Brain pericyte (primary cell): ENCODE measurements at places on chromosomes 11 and 22.

- DNase-seq, result no peak
These were observed 33.3 kb upstream of the NNMT start for GRCh38 chr11:114262681-114263512.

GRCh38 chr11:107676336-107677057, 35.4 kb downstream of the SLN start:
- no peak for DNase-seq

DNA sequence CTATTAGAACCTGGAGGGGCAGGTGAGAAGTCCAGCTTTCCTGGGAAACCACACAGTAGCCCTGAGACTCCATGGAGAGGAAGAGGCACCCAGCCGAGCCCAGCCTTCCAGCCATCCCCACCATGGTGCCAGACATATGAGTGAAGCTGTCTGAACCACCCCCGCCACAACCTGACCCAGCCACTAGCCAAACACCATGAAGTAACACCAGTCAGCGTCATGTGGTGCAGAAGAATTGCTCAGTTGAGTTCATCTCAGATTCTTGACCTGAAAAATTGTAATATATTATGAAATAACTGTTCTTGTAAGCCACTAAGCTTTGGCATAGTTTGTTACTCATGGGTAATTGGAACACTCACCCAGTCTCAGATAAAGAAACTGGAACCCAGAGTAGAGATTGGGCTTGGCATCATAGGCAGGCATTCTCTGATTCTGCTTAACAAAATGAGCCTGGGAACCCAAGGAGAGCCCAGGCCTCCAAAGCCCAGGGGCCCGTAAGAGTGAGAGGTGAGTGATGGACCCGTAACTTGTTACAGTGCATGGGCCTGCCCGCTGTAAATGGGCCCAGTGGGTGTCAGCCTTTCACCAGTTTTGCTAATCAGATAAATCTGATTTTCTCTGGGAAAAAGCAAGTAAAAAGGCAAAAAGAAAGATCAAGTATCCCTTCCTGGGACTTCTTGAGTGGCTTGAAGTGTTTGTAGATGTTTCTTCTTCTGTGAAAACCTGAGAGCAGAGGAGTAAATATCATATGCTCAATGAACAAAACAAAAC, 305.5 kb downstream of the DDX10 start:
- no peak for DNase-seq

DNA sequence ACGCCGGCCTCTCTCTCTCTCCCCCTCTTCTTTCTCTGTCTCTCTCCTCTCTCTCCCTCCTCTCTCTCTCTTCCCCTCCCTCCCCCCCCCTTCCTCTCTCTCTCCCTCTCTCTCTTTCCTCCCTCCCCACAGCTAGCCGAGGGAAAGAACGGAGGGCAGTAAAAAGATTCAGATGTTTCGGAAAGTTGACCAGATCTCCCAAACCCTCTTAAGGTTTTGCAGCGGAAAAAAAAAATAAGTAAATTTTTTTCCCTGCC, 195 bp upstream of the ALX4 start:
- DNase-seq, result no peak

DNA sequence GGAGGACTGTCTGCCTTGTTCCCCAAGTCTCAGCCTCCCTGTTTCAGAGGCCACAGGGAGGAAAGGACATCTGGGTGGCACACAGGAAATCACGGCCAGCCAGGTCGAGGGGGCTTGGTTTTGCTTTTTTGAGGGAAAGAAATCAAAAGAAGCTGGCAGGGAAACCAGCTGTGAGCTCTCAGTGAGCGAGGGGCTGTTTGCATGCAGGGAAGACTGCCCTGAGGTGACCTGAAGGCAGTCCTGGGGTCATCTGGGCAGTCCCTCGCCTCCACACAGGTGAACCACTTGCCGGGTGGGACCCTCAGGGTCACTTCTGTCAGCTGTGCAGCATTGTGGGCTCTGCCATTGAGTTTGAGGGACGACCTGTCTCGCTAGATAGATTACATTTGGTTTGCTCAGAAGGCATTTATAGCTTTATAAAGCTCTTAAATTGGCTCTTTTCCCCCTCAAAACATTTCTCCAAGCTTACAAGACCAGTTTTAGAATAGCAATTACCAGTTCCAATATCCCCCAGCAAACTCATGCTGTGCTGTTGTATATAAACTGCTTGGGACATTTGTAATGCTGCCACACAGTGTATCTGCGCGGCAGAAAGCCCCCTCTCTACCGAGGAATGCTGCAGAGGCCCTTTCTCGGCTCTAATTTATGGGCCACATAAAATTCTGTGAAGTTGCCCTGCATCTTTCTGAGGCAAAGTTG, 28.3 kb downstream of the PKNOX2 start:
- no peak for DNase-seq

- no peak for DNase-seq
These were observed 4.9 kb downstream of the NOL12 start for GRCh38 chr22:37690901-37691504.

GRCh38 chr11:97361812-97362378, 972.1 kb downstream of the JRKL start:
- no peak for DNase-seq
